ENCODE measurements at places on chromosomes 16 and 17.

GRCh38 chr16:69323415-69323814 is 7.0 kb downstream of the PDF start:
- no peak for DNase-seq

DNA sequence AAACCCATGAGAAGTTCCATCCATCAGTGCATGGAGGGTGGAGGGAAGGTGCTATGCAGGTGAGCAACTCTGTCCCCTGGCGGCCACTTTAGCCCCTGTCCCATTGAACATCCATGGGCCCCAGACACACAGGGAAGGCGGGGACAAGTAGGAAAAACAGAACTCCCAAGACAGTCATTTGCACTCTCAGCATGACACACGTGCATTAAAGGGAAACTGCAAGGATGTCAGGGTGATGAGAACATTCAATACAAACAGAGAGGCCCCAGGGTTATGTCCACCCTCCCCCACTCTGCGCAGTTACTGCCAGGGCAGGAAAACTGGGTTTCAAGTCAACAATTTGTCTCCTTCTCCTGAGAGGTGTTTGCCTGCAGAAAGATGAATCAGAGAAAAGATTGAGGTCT is 44.0 kb upstream of the AKTIP start:
- no peak for DNase-seq

- peak; percentile 32 for DNase-seq
Observed at GRCh38 chr17:73952480-73953205, 250.8 kb upstream of the RPL38 start.

- DNase-seq = peak; percentile 44
Observed at GRCh38 chr17:21125862-21126261, 902 bp upstream of the DHRS7B start.

- peak; percentile 78 for DNase-seq
Observed at GRCh38 chr16:67546761-67547422, 15.4 kb upstream of the CTCF start.

DNA sequence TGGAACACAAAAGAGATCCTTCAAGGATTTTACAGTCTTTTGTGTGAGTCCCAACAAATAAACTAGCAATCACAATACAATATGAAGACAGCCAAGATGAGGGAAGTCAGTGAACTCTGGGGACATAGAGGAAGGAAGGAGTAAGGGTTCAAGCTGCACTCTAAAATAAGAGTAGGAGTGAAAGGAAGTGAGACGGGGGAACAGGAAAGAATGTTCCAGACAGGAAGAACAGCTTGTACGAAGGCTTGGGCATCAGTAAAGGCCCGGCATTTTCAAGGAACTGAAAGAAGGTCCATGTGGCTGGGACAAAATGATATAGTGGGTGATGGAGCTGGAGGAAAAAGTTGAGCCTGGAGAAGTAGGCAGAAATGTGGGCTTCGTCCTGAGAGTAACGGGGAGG is 4.5 kb downstream of the CCL17 start:
- no peak for DNase-seq

GRCh38 chr17:63222655-63223054 is 223.5 kb downstream of the CYB561 start:
- no peak for DNase-seq

- no peak for DNase-seq
Observed at GRCh38 chr17:33696102-33696501, 403.0 kb upstream of the ASIC2 start.

GRCh38 chr16:85231959-85232358 is 119.7 kb upstream of the CIBAR2 start:
- no peak for DNase-seq

DNA sequence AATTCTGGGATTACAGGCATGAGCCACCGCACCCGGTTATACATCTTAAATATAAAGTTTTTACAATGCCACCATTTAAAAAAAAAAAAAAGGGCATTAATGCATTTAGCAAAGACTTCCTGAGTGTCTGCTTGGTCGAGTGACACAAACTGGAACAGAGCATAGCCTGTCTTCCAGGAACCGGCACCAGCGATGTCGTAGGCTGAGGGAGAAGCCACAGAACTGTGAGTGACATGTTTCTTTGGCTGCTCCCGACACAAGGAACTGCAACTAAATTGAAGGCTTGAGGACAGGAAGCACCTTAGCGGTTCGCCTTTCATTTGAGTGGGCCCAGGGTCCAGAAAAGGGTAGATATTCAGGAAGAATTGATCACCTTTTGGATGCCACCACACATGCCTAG is 717.8 kb downstream of the MAF start:
- no peak for DNase-seq

DNA sequence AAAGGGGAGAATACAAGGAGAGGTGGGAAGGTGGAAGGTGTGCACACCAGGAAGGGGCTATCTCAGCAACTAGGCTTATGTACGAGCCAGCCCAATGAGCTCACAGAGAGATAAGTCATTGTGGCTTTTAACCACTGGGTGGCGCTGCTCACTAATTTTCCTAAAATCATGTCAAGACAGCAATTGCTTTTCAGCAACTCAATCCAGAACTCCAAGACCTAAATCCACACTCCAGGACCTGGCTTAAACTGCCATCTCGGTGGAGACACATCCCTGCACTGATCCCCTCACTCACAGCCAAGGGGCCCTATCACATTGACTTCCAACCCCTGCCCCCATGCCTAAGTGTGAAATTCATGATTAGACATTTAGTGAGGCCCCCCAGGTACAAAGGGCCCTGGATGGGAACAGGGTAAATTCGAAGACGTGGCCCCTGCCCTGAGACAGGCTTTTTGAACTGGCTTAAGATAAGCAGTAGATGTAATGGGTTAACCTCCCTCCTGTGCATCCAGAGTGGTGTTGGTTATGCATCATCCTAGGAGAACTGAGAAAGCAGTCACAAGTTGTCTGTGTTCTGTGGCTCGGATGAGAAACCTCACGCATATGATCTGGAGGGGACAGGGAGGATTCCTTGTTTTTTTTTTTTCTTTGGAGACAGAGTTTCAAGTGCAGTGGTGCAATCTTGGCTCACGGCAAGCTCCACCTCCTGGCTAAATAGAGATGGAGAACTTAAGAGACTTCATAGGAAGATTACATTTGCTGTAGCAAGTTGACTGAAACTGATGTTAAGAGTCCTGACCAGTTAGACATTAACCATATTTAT is 11.5 kb downstream of the CCL16 start:
- peak; percentile 61 for DNase-seq

- DNase-seq = no peak
Observed at GRCh38 chr16:9847146-9847545, 335.1 kb downstream of the GRIN2A start.

DNA sequence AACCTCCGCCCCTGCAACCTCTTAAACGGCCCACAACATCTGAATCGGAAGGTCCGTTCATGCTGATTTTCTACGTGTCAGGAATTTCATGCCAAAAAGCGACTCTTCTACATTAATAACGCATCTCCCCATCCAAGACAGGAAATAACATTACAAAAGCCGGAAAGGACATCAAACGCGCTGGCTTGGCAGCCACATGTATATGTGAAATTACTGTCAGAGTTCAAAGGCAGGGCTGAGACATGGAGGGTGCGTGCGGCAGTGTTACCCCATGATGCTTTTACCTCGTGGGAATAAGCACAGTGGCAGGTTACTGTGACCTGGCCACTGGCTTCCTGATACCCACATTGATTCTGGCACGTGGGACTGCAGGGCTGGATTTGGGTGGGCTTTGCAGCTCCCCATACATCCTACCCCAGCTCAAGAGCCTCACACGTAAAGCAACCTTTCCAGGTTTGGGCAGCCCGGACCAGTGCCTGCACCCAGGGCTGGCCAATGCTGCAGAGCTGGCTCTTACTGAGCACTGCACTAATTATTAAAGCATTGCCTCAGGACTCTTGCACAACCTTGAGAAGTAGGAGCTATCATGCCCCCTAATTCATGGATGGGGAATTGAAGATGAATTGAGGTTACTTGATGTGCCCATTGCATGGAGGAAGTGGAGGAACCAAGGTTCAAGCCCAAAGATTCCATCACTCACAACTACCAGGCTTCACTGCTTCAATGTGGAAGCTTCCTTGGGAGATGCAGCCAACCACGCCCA is 120.6 kb upstream of the FOXF1 start:
- DNase-seq = no peak

GRCh38 chr17:37737081-37737480 is 7.8 kb downstream of the HNF1B start:
- DNase-seq = no peak

GRCh38 chr16:35750701-35751104 is 2291.3 kb downstream of the TP53TG3F start:
- no peak for DNase-seq

Data from germinal center (tissue), 1 donor.